ENCODE measurements at places on chromosomes 7 and 10.

GRCh38 chr7:137944168-137944567 is 57.7 kb downstream of the CREB3L2 start:
- no peak for DNase-seq

GRCh38 chr7:28409716-28410627 is 2.3 kb upstream of the CREB5 start:
- DNase-seq: no peak

DNA sequence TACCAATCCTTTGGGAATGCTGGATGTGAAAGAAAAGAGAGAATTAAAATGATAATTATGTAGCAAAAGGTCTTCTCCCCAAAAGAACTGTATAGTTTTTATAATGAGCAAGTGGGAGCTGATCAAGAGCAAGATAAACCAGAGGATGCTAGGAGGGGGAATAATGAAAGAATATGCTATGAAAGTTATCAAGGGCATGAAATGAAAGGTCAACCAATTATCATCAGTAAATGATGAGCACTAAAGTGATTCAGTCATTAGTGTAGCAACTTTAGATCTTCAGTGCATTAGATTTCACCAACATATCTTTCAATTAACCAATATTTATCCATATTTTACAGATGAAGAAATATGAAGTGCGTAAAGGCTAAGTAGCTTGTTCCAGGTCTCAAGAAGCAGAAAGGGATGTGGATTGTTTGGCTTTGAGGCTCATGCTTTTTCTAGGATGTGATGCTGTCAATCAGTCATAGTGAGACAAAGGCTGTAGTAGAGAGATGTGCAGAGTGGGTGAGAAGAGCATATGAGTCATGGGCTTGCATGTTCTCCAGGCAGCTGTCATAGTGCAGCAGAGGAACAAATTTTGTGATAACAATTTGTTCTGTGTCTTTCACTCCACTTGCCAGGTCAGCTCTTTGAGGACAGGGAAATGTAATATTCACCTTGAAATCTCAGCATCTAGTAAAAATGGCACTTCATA is 5.7 kb upstream of the OR2F2 start:
- no peak for DNase-seq

DNA sequence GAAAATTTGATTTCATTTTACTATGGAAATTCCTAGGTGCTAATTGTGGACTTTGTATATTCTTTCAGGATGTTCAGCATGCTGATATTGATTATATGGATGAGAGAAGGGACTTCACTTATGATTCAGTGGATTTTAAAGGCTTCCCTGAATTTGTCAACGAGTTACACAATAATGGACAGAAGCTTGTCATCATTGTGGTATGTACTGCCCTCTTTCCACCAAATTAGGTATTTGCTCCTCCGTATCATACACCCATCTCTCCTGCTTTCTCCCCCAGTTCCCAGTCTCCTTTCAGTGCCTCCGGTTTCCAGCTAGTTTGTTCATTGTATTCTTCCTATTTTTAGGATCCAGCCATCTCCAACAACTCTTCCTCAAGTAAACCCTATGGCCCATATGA is 34.6 kb downstream of the MGAM start:
- no peak for DNase-seq

DNA sequence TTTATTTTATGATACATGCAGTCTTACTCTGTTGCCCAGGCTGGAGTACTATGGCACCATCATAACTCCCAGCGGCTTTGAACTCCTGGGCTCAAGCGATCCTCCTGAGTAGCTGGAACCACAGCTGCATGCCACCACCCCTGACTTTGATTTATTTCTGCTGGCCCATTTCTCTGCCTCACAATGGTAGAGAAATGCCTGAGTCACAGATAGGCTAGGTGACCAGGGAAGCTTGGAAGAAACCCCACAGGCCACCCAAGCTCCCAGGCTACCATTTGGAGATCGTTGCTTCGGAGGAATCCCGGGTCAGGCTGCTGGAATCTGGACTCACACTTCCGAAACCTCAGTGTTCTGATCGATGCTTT is 17.4 kb upstream of the BAIAP2L1 start:
- DNase-seq: no peak

- no peak for DNase-seq
Measured at GRCh38 chr7:30683816-30684215, 1.6 kb upstream of the CRHR2 start.

GRCh38 chr10:89074120-89074519 is 83.5 kb downstream of the FAS start:
- no peak for DNase-seq

DNA sequence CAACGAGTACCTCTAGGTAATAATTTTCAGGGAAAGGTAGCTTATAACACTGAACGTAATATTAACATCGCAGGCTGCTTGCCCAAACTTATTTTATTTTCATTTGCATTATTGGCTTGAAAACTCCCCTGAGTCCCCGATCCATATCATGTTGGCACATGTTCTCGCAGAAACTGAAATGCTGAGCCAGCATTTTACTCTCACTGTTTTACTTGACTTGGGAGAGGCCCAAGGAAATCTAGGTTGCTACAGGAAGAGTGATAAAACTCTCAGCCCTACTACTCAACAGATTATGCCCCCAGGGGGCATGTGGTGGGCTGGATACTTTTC is 183.5 kb upstream of the HABP2 start:
- no peak for DNase-seq

DNA sequence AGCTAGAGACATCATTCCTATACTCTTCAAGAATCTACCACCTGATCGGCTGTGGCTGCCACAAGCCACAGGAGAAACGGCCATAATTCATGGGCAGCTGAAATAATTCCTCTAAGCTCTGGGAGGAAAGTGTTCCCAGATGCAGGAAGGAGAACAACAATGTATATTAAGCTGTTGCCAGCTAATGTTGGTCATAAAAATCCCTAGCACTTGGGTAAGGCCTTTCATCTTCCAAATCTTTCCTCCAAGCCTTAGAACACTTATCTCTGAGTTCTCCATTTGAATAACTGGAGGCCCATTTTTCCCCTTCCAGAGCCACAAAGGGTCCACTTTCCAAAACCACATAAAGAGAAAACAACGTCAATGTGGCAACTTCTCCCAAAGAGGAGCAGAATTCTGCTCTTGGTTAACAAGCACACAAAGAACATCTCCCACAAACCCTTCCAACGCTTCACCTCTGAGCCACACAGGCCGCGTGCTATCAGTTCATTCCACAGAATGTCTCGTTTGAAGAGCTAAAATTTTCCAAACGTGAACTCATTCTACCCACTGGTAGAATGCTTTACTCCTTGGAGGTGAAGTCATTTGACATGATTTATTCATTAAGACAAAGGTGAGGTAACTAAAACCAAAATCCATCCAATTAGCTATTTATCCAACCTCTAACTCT is 11.2 kb downstream of the KCNMA1 start:
- DNase-seq: no peak

DNA sequence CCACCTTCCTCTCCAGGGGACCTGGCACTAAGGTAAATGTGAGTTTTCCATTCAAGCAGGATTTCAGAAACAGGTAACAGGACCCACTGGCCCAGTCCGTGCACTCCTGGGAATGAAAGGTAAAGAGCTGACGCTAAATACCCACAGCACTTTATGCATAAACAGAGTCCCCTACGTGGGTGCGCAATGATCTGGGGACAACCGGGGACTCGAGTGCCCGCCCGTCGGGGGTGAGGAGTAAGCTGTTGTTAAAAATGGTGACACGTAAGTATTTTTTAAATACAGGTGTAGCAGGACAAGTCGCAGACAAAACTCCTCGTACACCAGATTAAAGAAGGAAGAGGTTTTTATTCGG is 47.2 kb upstream of the PPP2R2D start:
- no peak for DNase-seq

GRCh38 chr7:124462249-124462648 is 303.3 kb downstream of the GPR37 start:
- no peak for DNase-seq

DNA sequence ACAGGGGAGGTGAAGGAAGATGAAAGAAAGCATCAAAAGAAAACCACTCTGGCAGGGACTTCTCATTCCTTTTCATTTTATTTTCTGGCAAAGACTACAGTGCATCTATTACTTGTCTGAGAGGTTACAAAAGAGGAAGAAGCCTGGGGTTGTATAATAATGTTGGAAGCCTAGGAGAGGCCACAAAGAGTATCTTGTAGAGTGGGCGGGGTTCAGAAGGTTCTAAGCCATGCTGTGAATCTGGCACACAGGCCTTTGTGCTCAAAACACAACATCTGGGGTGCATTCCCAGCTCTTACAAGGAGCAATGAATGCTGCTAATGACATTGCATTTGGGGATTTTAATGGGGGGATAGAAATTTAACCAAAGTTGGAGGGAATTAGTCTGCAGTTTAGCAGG is 49.4 kb downstream of the MRPL32 start:
- DNase-seq: no peak

GRCh38 chr10:128025951-128026350 is 100.3 kb downstream of the MKI67 start:
- no peak for DNase-seq

- no peak for DNase-seq
Measured at GRCh38 chr7:36137258-36137657, 15.8 kb upstream of the EEPD1 start.

GRCh38 chr7:82594665-82595064 is 151.1 kb upstream of the CACNA2D1 start:
- no peak for DNase-seq

- DNase-seq: no peak
Measured at GRCh38 chr10:79496896-79497295, 15.4 kb upstream of the EIF5AL1 start.

DNA sequence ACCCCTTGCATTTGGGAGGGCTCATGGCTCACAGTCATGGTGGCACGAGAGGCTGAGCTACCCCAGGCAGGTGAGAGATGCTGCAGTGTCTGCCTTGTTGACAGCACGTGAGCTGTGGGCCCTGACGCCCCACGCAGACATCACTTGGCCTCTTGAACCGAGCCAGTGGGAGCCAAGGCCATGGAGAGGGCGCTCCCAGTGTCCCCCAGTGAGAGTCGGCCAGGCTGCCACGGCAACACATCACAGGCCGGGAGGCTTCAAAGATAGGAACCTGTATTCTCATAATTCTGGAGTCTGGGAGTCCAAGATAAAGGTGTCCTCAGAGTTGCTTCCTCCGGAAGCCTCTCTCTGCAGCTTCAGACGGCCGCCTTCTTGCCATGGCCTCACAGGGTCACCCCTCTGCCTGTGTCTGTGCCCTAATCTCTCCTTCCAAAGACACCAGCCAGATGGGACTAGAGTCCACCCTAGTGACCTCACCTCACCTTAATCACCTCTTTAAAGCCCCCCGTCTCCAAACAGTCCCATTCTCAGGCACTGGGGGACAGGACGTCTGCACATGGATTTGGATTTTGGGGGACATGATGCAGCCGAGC is 119.6 kb downstream of the KLF6 start:
- DNase-seq: no peak

DNA sequence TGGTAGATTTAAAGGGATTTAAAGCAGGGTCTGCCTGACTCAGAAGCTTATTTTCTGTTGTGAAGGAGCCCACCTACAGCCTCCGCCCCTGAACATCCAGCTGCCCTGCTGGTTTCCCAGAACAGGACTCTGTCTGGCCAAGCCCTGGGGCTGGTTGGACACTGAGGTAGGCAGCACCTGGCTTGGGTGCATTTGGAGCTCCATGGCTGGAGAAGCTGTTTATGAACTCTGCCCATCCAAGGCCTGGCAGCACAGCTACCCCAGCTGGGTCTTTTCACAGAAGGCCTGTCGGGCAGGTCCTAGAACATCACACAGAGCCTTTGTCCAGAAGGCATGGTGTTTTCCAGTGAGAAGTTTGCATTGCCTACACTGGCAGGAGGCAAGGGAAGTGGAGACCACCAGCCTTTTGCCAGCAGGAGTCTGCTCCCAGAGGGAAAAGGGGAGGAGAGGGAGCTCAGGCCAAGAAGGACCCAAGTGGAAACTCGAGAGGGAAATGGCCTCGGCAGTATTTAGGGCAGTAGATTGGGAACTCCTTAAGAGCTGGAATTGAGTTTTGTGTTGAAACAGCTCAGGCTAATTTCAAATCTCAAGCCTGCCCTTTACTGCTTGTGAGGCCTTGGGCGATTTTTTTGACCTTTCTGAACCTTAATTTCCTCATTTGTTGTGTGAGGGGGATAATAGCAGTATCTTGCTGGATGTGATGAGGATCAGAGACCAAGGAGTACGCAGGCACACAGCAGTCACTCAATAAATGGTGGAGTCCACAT is 12.3 kb upstream of the PDCD4 start:
- DNase-seq: no peak

- DNase-seq: no peak
Measured at GRCh38 chr10:96858706-96859050, 26.6 kb downstream of the LCOR start.

DNA sequence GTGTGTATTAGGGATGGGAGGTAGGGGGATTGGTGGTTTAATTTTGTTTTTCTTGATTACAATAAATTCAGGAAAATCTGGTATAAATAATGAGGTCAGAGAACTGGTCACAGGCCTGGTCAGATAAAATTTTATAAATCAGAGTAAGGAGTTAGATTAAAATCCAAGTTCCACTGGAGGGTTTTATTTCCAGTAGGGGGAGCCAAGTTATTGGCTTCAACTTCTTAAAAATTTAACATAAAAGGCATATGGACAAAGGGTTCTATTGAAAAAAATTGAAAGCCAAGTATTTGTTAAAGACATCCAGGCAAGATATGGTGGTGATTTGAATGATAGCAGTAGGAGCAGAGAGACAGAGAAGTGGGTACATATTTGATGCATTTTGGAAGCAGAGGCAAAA is 763.3 kb downstream of the SORCS1 start:
- no peak for DNase-seq

DNA sequence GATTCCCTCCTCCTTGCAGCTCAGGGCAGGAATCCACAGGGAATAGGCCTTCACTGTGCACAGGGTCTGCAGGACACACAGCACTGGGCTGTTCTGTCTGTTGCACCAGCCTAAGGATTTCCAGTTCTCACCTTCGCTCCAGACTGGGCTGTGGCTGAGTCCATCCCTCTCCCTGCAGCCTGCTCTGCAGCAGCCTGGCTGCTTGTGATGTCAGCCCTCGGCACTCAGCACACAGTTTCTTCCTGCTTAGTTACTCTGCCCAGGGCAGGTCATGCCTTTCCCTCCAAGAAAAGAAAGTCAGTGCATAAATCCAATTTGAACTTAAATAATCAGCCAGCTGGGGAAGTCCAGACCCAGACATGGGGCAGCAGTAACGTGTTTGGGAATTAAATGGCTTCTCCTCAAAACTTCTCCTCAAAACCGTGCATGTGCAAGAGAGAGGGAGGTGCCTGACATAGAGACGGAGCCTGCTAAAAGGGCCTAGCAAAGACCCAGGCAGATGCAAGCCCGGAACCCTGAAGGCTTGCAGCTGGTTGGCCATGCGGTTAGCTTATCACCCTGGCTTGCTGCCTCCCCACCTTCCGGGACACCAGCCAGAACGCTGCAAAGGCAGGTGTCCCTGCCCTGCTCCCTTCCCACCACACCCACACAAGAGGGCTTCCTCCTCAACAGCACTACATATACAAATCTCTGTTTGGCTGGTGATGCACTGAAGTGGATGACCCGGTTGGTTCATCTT is 10.9 kb upstream of the GDF2 start:
- peak; percentile 59 for DNase-seq
